ENCODE measurements at places on chromosomes 12 and 14. TPM values are rescaled to one million over a fixed set of nuclear protein-coding genes. Genes with fewer than 3 reads are reported as not detected.

The CKB gene
- 961 TPM for total RNA-seq

The GDF3 gene
- total RNA-seq, result not detected

The HOXC6 gene
- 10.7 TPM for total RNA-seq

The ESPL1 gene
- 65.8 TPM for total RNA-seq

The IFNG gene
- not detected for total RNA-seq

The INHBE gene
- 0.36 TPM for total RNA-seq

The KCNJ8 gene
- total RNA-seq, result 4.6 TPM

The CLIP1 gene
- 55.8 TPM for total RNA-seq

The TMEM132C gene
- total RNA-seq, result 10.6 TPM

The RFX4 gene
- total RNA-seq, result 52.1 TPM

The NKX2-1 gene
- not detected for total RNA-seq

The ANKLE2 gene
- total RNA-seq, result 93.4 TPM

- H3K27ac ChIP-seq, result peak overlapping the region; percentile 66
- H3K27me3 ChIP-seq, result no peaks in the 10 kb centered on the region
- peaks cover 21% of the 10 kb centered on the region for H3K4me1 ChIP-seq
- H3K4me3 ChIP-seq, result peak overlapping the region; percentile 39
- H3K36me3 ChIP-seq, result peaks cover 26% of the 10 kb centered on the region
- no peak for DNase-seq
Observed at GRCh38 chr14:63361790-63362189, 43.1 kb upstream of the GPHB5 start.

DNA sequence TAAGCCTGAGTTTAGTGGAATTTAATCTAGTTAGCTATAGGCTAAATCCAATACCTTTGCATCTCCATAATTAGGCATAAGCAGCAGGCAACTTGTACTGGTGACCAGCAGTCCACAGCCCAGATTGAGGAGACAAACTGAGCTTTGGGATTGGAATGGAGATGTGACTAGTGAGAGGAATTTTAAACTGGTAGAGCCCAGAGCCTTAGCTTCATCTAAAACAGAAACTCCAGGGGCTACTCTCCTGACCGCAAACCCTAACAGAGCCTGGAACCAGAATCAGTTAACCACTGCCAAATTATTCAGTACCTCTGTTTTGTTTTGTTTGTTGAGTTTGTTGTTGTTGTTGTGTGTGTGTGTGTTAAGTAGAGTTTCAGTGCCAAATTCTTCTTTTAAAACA, 53.2 kb downstream of the TSPAN19 start:
- peaks cover 13% of the 10 kb centered on the region for H3K4me1 ChIP-seq
- no peak overlapping the region for H3K4me3 ChIP-seq
- no peak for DNase-seq
- no peaks in the 10 kb centered on the region for H3K27me3 ChIP-seq

- H3K4me1 ChIP-seq, result peaks cover 3% of the 10 kb centered on the region
- no peak for DNase-seq
- H3K4me3 ChIP-seq, result no peak overlapping the region
- H3K27me3 ChIP-seq, result no peaks in the 10 kb centered on the region
- H3K27ac ChIP-seq, result no peak overlapping the region
- peaks cover 8% of the 10 kb centered on the region for H3K36me3 ChIP-seq
Observed at GRCh38 chr12:124352839-124353238, 57.9 kb downstream of the RFLNA start.

DNA sequence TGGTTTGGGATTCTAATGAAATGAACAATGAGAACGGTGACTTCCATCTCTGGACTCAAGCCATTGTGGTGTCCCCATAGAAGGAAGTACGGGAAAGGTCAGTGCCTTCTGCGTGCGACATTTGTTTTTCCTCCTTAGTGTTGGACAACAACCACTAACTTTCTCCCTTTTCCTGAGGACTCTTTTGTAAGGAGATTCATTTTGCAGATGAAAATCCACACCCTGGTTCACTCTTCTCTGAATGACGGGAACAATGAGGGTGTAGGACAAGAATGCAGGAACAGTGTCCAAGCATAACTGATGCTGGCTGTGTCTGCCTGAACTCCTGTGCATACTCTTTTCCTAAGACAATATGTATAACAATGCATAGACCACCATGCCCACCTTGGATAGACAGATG, 176.4 kb downstream of the STXBP6 start:
- DNase-seq, result no peak

- no peak for DNase-seq
- no peaks in the 10 kb centered on the region for H3K27me3 ChIP-seq
- no peak overlapping the region for H3K4me3 ChIP-seq
- no peak overlapping the region for H3K27ac ChIP-seq
- peaks cover 10% of the 10 kb centered on the region for H3K4me1 ChIP-seq
Observed at GRCh38 chr14:34692348-34692747, 22.0 kb downstream of the CFL2 start.

DNA sequence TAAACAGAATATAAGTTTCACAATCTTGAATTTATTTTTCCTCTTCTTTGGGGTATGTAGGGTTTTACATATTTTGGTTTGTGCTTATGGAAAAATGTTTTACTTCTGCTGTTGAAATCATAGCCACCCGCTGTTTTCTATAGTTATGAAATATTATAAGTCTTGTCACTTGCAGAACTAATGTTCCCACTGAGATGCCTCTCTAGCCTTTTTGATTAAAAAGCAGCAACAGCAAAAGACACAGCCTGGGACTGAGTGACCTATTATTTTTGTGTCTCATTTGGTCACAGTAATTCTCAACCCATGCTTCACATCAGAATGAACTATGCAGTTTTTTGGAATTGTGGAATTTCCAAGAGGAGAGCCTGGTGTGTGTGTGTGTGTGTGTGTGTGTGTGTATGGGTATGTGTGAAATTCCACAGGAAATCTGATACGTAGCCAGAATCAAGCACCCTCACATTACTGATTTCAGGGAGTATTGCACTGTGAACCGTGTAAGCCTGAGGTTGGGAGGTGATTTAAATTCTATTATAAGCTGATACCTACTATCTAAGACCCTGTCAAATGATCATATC, 55.7 kb upstream of the FRMD6 start:
- no peaks in the 10 kb centered on the region for H3K36me3 ChIP-seq
- H3K27me3 ChIP-seq, result no peaks in the 10 kb centered on the region
- no peak overlapping the region for H3K4me3 ChIP-seq

GRCh38 chr14:38404100-38404541, 148.2 kb upstream of the CLEC14A start:
- H3K27me3 ChIP-seq, result no peaks in the 10 kb centered on the region
- peaks cover 28% of the 10 kb centered on the region for H3K4me1 ChIP-seq
- H3K4me3 ChIP-seq, result no peak overlapping the region
- DNase-seq, result no peak
- H3K27ac ChIP-seq, result no peak overlapping the region

GRCh38 chr14:67170660-67171059, 18.6 kb upstream of the GARIN2 start:
- H3K27me3 ChIP-seq, result no peaks in the 10 kb centered on the region
- no peak overlapping the region for H3K27ac ChIP-seq
- H3K4me3 ChIP-seq, result no peak overlapping the region
- H3K4me1 ChIP-seq, result no peaks in the 10 kb centered on the region

DNA sequence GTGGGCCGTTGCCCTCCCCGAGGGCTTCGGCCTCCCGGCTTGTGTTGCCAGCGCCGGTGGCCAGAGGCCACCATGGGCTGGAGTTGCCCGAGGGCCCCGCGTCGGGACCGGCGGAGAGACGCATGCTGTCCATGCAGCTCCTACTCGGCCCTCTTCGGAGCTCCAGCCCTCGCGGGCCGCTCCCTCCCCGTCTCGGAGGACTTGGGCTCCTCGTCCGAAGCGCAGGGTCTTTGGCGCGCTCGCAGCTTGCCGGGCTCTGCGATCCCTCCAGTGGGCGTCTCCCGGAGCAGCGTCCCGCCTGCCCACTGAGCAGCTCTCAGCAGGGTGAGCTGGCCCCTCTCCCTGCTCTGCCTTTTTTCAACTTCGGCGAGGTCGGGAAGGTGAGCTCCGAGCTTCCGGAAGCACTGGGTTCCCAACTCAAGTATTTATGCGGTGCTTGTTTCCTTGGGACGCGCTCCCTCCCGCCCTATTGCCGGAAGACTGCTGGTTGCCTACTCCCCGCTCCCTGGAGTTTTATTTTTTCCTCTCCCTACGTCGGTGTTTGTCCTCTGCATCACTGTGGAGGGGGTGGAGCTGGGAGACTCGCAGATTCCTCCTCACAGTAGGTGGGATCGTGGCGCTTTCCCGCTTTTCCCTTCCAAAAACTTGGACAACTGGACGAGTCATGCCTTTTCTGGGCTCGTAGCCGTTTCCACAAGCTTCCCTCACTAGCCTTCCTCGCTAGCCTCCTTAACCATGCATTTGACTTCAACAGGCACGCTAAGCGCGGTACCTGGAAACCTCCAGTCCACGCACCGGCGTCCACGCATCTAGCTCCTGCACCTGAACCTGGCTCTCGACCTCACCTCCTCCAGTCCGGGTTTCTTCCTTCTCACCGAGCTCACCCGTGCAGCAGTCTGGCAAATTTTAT, at the start of gene AVPR1A:
Gene AVPR1A (minus strand): TSS at position 489 of the 910 bp plus-strand sequence. CDS start 365 bp downstream, at position 124.
- no peak within 1 kb of the TSS for H3K27ac ChIP-seq
- H3K4me3 ChIP-seq, result peak within 1 kb of the TSS; percentile 82
- H3K27me3 ChIP-seq, result peaks cover 78% of the 10 kb centered on the region
- DNase-seq, result peak; percentile 40
- H3K36me3 ChIP-seq, result peaks cover 6% of the 10 kb centered on the region
- H3K4me1 ChIP-seq, result peaks cover 17% of the 10 kb centered on the region

- peaks cover 2% of the 10 kb centered on the region for H3K27me3 ChIP-seq
- peaks cover 17% of the 10 kb centered on the region for H3K4me1 ChIP-seq
- H3K36me3 ChIP-seq, result no peaks in the 10 kb centered on the region
- no peak overlapping the region for H3K4me3 ChIP-seq
- H3K27ac ChIP-seq, result peak overlapping the region; percentile 81
Observed at GRCh38 chr12:128056136-128056801, 210.7 kb upstream of the TMEM132C start.

GRCh38 chr12:47913081-47913480, 8.3 kb upstream of the VDR start:
- H3K4me1 ChIP-seq, result no peaks in the 10 kb centered on the region
- DNase-seq, result no peak
- no peak overlapping the region for H3K4me3 ChIP-seq
- H3K36me3 ChIP-seq, result no peaks in the 10 kb centered on the region

DNA sequence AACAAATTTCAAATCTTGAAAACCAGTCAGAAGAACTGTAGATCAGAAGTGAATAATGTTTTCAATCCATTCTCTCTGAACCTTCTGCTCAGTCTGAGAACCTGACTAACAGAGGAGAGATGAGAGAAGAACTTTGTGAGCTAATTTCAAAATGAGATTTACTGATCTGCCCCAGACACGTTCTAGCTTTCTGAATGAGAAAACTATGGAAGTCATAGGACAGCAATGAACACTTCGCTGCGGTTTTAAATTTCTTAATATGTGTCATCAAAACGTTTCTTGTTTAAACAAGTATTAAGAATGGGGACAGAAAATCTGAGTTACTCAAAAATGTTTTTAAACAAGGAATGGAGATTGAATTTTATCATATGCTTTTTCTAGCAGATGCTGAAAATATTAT, 66.6 kb upstream of the FAR2 start:
- no peak overlapping the region for H3K4me3 ChIP-seq
- H3K27ac ChIP-seq, result no peak overlapping the region
- no peaks in the 10 kb centered on the region for H3K4me1 ChIP-seq
- peaks cover 3% of the 10 kb centered on the region for H3K27me3 ChIP-seq
- no peaks in the 10 kb centered on the region for H3K36me3 ChIP-seq
- DNase-seq, result no peak

GRCh38 chr12:97300891-97301290, 161.7 kb upstream of the RMST start:
- peaks cover 16% of the 10 kb centered on the region for H3K4me1 ChIP-seq
- no peak overlapping the region for H3K4me3 ChIP-seq
- no peak overlapping the region for H3K27ac ChIP-seq

GRCh38 chr12:65728848-65729793, 95.2 kb upstream of the HMGA2 start:
- H3K27me3 ChIP-seq, result peaks cover 76% of the 10 kb centered on the region
- H3K27ac ChIP-seq, result no peak overlapping the region
- H3K36me3 ChIP-seq, result no peaks in the 10 kb centered on the region
- DNase-seq, result peak; percentile 29
- H3K4me3 ChIP-seq, result peak overlapping the region; percentile 61

DNA sequence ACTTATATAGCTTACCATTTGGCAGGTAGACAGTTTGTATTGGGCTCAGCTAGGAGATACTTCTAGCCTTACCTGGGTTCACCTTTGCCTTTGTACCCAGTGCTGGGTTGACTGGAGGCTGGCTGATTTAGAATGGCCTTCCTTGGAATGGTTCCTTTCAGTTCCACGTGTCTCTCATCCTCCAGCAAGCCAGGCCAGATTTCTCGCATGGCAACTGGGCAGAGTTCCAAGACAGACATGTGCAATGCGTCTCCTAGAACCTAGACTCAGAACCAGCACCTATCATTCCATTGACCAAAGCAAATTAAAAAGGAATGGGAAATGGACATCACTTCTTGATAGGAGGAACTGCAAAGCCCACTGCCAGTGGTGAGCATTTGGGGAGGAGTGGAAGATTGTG, 79.1 kb upstream of the BDKRB2 start:
- H3K27me3 ChIP-seq, result no peaks in the 10 kb centered on the region
- H3K36me3 ChIP-seq, result no peaks in the 10 kb centered on the region
- no peak overlapping the region for H3K4me3 ChIP-seq
- peaks cover 22% of the 10 kb centered on the region for H3K4me1 ChIP-seq
- DNase-seq, result no peak

All from neural crest cell (in vitro differentiated cells).